ENCODE measurements at places on chromosomes 11 and 22.

DNA sequence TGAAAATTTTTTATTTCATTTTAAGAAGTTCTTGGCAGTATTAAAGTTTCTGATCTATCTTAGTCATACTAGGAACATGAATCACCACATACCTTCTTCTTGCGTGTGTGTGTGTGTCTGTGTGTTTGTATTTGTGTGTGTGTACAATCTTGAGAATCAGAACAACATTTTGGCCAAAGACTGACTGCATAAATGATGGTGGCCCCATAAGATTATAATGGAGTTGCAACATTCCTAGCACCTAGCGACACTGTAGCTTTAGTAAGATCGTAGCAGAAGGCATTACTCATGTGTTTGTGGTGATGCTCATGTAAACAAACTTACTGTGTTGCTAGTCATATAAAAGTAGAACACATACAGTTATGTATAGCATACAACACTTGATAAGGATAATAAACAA is 205.4 kb downstream of the FAM76B start:
- DNase-seq = no peak

GRCh38 chr11:62666259-62666926 is 1.3 kb downstream of the CSKMT start:
- DNase-seq = no peak

- no peak for DNase-seq
These were observed 49.4 kb downstream of the PTPRJ start for GRCh38 chr11:48029681-48030290.

GRCh38 chr11:132114743-132115142 is 744.3 kb downstream of the NTM start:
- DNase-seq = no peak

DNA sequence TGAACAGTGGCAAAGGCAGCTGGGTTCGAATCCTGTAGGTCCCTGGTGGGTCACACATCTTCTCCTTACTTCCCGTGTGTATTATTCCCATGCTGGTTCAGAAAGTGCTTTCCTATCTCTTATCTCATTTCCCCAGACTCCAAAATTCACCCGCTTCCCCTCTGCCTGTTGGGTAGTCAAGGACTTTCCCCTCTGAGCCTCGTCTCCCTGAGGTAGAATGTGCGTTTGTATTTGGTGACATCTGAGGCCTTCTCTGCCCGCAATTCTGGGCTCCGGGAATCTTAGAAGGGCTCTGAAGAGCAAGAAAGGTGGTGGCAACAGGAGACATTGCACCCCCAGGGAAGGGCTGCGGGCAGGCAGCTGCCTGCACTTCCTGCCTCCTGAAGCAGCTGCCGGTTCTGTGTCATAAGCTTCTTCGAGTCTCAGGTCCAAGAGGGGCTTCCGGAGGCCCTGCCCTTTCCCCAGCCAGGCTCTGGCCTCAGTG is 5.9 kb downstream of the LRRC32 start:
- DNase-seq = peak; percentile 37
